ENCODE measurements at places on chromosomes 6 and 20. TPM values are rescaled to one million over a fixed set of nuclear protein-coding genes. Genes with fewer than 3 reads are reported as not detected.

IMPG1 gene
- total RNA-seq = not detected

MCM9 gene
- 19.6 TPM for total RNA-seq

GABRR1 gene
- not detected for total RNA-seq

NOX3 gene
- not detected for total RNA-seq

ENPP1 gene
- total RNA-seq = 0.31 TPM

ZNF311 gene
- 0.50 TPM for total RNA-seq

RFX6 gene
- not detected for total RNA-seq

MCCD1 gene
- total RNA-seq = not detected

All from bladder microvascular endothelial cell (primary cell).